Body of pancreas (tissue), 4 donors: ENCODE measurements at places on chromosomes 13 and 19.

DNA sequence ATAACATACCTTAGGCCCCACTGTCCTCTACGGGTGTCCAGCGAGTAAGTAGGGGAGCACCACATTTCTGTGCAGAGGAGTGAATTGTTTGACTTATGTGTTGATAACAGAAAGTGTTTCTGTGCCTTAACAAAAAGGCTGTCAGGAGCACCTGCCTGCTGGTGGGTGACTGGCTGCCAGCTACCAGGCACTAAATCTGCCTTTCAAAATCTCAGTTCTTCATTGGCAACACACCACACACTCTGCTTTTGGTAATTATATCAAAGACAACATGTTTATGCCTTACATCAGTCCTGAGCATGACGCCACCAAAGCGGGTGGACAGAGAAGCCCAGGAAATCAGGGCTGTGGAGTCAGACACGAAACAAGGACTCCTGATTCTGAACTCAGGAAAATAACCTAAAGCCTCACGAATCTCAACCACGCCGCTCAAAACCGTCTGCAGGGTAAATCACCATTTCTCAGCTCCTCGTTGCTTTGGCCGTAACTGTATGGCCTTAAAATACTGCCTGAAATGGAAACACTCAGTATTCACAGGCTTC is 105.2 kb upstream of the SOX1 start:
- no peak for DNase-seq

DNA sequence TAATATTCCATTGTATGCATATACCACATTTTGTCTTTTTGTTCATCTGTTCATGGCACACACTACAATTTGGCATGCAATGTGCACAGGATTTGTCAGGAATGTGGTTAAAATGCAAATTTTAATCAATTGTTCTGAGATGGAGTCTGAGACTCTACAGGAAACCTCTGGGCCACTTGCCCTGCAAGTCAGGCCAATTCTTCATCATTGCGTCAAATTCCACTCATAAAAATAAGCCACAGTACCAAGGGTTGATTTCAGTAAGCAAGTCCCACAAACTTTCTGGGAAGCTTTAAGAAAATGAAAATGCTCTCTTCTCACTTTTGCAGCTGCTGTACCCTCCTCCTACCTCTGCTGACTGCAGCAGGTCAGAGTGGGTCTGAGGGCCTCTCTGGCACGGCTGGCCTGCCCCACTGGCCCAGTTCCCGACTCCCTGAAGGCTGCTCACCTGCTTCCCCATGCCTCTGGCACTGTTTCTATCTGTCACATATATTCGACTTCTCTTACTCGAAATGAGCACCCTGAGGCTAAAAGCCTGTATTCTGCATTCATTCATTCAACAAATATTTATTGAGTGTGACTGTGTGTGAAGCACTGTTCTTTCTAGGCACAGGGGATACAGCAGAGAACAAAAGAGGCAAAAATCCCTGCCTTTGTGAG is 83.8 kb upstream of the WASF3 start:
- DNase-seq, result no peak

- DNase-seq, result peak; percentile 43
Measured at GRCh38 chr13:19587635-19588300, 26.4 kb upstream of the TPTE2 start.

DNA sequence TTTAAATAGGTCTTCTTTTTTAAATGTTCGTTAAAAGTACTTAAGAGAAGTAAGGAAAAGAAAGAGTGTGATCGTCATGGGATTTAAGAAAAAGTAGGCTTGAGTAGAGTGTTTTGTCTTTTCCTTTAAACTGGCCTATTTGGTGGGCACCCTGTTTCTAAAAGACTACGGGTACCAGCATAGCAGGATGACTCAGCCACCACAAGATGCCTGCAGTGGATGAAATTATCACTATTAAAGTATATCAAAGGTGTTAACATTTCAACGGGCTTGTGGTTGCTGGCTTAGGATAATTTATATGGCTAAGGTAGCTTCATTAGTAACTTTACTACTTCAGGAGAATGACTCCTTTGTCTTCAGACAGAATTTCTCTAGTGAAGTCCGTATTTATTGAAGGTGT is 112.6 kb downstream of the STARD13 start:
- no peak for DNase-seq

DNA sequence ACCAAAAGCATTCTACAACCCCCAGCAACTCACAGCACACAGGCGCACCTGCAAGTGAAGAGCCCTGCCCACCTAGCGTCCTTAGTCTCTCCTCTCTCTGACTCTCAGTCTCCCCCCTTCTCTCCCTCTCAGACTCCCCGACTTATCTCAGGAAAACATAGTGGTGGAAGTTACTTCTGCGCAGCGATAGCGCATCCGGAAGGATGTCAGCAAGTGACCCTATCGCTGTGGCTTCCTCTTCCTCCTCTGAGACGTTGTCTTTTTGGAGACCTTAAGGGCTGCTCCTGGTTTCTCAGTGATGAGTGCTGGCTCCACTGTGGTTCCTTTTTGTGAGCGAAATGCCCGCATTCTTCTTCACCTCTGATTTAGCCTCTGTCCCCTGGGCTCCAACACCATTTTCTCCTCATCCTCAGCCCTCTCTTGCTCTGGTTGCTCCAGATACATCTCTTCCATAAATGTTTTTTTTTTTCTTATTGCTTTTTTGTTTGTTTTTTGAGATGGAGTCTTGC is 1.4 kb upstream of the YIF1B start:
- no peak for DNase-seq

- DNase-seq, result no peak
Measured at GRCh38 chr13:33615436-33615835, 202.5 kb upstream of the RFC3 start.

- no peak for DNase-seq
Measured at GRCh38 chr13:30744056-30744680, 8.8 kb downstream of the ALOX5AP start.
